ENCODE measurements at places on chromosomes 11 and 22.

DNA sequence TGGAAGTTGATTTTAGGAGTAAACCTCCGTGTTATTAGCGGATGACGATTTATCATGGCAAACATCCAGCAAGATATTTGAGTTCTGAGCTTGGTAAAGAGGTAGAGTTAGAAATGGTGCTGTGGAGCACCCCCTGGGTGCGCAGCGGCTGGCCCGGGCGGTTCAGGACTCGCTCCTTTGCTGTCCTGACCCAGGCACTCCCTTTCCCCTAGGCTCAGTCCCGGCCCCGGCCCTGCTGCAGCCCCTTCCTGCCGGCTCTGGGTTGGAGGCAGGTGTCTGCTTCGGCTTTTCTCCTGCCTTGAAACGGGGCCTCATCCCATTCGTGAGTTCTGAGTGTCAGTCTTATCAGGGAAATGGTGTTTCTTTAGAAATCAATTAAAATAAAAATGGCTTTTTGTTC lies 33.4 kb downstream of the AP2A2 start:
- DNase-seq, result no peak

DNA sequence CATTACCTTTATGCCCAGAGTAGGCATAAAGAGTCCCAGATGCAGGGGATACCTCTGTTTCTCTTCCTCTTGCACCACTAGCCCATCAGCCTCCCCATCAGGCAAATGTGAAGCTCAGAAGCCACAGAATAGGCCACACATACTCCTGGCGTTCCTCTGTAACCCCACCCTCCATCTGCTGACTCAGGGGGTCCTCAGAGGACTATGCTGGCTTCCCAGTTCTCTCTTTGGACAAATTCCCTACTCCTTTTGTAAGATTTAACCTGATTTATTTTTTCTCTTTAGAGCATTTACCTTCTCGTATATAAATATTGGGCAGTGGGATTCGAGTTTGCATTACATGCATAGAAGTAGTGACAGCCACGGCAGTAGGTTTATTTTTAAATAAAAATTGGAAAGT lies 262.3 kb upstream of the CADM1 start:
- no peak for DNase-seq

GRCh38 chr22:32325811-32326237 lies 31.8 kb upstream of the RFPL3 start:
- DNase-seq, result no peak

- no peak for DNase-seq
These were observed 14.6 kb downstream of the ARHGEF17 start for GRCh38 chr11:73322382-73323306.

- DNase-seq, result no peak
These were observed 407.4 kb downstream of the LARGE1 start for GRCh38 chr22:33512908-33513307.

GRCh38 chr22:41799486-41800347 lies 762 bp upstream of the CCDC134 start:
- DNase-seq, result peak; percentile 15

DNA sequence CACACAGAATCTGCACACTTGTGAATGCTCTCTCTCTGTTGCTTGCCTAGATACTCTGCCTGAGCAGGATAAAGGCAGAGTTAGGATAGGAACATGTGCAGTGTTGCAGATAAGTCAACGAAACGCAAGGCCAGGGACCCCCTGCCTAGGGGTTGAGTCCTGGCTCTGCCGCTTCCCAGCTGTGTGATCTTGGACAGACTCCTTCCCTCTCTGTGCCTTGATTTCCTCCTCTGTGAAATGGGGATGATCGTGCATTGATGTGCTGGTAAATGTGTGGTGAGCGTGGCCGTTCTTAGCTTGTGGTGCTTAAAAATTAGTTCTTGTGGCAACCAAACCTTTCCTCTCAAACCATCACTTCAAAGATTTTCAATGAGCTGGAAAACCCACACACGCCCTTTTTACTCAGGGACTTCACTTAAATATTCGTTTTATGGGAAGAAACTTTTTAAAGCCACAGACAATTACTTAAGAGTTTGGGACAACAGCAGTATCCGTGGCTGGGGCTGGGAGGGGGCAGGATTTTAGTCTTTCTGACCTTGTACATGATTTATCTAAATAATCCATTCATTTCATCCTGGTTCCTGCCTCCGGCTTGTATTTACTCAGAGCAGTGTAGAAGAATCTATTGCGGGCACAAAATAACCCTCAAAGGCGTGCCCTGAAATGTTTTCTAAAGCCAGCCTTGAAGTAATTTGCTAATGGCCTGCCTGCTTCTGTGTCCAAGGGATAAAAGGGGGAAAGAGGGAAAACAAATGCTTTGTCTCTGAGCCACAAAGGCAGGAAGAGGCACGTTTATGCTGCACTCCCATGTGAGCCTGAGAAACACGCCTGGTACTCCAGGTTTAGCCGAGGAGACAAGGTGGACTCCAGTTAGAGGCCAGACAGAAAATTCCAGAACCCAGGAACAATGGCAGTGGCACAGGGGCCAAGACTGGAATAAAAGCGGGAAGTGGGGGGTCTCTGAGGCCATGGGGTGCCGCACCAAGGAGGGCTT lies 85.0 kb upstream of the CRYBB3 start:
- DNase-seq, result no peak

DNA sequence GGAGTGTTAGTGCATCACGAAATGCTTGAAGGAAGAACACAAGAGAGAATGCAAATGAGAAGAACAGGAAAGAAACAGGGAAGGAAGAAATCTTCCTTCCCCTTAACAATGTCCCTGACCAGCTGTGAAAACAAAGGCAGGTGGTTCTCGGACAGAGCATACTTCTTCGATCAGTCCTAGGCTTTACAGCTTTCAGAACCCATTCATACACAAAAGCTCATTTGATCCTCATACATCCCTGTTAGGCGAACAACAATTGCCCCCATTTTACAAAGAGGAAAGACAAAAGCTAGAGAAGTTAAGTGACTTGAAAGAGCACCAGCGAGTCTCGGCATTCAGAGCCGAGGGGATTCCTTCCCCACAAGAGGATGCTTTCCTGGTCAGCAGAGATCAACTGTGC lies 57.2 kb upstream of the LRRC55 start:
- no peak for DNase-seq

DNA sequence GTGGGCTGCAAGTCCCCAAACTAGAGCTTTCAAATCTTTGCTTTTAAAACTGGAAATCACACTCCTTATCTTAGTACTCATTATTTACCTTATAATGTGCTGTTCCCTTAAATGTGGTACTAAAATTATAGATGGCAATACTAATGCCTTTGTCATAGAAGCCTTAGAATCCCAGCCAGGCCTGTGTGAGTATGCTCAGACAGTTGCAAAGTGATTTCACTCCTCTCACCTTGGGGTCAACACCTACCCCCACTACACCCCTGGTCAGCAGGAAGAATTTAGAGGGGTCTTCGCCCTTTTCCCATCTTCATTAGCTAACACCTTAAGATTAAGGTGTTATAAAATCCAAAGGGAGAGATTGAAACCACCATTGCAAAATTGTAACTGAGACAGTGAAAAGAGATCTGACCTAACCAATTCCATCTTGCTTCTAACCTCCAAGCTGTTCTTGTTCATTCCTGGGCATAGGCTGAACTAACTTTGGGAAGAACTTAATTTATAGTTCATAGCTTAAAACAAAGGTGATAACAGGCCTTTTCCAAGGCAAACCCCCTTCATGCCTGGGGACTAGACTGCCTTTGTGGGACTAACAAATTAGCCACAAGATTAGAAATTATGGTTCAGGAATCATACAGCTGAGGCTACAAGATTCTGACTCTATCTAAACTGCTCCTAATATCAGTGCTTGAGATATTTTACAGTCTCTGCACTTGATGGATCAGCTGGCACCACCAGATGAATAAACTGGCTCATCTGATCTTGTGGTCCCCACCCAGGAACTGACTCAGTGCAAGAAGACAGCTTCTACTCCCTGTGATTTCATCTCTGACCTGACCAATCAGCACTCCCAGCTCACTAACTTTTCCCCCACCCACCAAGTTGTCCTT lies 10.4 kb upstream of the MRPL17 start:
- no peak for DNase-seq

DNA sequence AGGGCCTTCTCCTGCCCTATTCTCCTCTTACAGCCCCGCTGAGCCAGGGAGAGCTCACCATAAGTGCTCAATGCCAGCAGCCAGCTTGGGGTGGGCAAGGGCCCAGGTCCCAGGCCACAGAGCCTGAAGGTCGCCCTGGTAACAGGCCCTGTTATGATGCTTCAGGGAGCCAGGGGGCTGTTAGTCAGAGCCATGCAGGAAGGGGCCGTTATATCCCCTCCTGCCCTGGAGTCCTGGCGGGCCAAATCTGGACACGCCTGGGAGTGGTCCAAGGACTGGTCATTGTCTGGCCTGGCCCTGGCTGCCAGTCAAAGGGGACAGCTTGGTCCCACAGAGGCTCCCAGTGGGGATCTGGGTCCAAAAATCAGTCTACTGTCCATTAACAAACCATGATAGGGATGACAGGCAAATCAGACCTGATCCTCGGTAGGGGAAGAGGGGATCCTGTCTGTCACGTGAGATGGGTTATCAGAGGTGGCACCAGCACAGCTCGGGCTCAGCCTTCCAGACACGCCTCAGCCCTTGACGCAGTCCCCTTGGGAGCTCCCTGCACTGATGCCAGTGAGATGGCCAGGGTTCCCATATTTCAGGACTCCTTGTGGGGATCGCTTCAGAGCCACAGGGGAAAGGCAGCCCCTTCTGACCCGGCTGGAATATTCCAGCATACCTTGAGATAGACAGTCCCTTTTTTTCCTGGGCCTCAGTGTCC lies 55.9 kb downstream of the LRRC32 start:
- DNase-seq, result no peak

DNA sequence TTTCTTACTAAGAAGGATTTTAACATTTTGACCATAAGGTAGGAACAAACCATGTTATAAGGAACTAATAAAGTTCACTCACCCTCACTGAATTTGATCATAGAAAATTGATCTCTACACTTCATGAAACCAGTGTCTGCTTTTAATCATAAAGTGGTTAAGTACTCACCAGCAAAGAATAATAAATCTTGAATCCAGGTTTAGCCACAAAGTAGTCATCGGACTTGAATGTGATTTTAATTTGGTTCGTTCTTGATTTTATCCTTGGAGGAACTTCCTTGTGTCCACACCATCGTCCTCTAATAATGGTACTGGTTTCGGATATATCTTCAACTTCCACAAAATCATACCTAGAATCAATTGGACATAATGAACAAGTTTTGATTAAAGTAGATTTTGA lies 40.5 kb upstream of the DDI1 start:
- no peak for DNase-seq

DNA sequence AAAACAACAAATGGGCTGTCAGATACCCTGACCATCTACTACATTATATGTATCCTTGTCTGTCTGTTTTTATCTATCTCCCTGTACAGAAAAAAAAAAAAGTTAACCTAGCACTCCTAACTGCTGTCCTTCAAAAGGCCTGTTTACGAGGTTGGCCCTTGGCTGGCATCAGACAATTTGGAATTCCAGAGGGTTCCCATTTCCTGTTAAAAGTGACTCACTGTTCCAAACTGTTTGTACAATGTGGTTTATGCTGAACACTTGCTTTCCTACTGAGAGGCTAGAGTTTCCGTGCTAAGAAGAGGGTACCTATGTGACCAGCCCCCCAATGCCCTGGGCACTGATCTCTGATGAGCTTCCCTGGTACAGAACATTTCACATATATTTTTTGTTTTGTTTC lies 65.9 kb upstream of the HMGXB4 start:
- DNase-seq, result no peak

DNA sequence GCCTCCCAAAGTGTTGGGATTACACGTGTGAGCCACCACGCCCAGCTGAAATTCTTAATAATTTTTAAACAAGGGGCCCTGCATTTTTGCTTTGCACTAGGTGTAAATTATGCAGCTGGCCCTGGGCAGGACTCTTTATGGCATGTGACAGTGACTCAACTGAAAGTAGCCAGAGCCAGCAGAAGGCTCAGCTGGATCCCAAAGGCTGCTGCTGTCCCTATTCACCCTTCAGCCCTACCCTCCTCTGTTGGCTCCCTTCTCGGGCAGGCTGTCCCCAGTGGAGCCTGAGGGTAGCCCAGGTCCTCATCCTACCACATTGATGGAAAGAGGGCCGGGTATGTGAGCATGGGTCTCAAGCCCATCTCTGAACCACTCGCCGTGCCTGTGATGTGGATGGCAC lies 45.6 kb downstream of the CD82 start:
- no peak for DNase-seq

DNA sequence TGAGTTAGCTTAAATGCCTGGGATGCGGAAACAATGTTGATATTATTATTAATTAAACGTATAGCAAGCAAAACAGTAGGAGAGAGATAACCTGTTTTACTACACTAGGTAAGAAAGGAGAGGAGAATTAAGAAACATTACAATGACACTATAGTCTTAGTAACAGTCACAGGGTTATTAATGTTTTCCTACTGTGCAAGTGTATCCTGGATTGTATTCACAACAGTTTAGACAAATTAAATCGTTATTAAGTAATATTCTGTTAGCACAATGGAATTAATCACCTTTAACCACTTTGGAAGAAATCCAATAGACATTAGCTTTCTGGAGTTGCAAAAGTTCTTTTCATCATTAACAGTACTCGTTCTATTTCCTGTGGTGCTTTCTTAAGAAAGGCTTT lies 3.4 kb downstream of the FAM181B start:
- DNase-seq, result no peak

GRCh38 chr11:114170226-114170625 lies 110.7 kb downstream of the ZBTB16 start:
- DNase-seq, result no peak

- DNase-seq, result no peak
These were observed 367.9 kb downstream of the METTL15 start for GRCh38 chr11:28476049-28476448.

GRCh38 chr11:49377978-49378377 lies 169.6 kb upstream of the FOLH1 start:
- no peak for DNase-seq

DNA sequence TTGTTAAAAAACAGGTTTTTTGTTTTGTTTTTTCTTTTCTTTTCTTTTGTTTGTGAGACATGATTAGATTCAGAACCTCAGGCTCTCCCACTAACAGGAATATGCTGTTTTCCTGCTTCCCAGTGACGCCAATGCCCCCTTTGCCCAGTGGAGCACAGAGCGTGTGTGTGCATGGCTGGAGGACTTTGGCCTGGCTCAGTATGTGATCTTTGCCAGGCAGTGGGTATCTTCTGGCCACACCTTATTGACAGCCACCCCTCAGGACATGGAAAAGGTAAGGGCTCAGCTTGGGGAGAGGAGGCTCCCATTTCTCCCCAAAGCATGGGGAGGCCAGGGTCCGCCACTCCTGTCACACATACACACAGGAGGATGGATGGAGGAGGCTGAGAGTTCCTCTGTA lies 25.0 kb downstream of the CYB5R2 start:
- no peak for DNase-seq

- DNase-seq, result no peak
These were observed 83.9 kb downstream of the CABIN1 start for GRCh38 chr22:24094966-24095365.

- DNase-seq, result no peak
These were observed 669 bp downstream of the RPL27A start for GRCh38 chr11:8683115-8683807.

GRCh38 chr11:28542561-28542960 lies 434.4 kb downstream of the METTL15 start:
- DNase-seq, result no peak

- no peak for DNase-seq
These were observed 30.4 kb downstream of the PAAF1 start for GRCh38 chr11:73907191-73907590.

Measured in hepatocyte (in vitro differentiated cells).